ENCODE measurements at places on chromosomes 12 and 14. TPM values are rescaled to one million over a fixed set of nuclear protein-coding genes. Genes with fewer than 3 reads are reported as not detected.

GRCh38 chr12:58211211-58211610, 269.8 kb downstream of the ATP23 start:
- H3K27ac ChIP-seq, result no peak overlapping the region

GRCh38 chr12:67757651-67758050, 109.1 kb downstream of the DYRK2 start:
- no peak overlapping the region for H3K4me3 ChIP-seq
- H3K36me3 ChIP-seq, result no peaks in the 10 kb centered on the region
- no peaks in the 10 kb centered on the region for H3K4me1 ChIP-seq
- H3K27ac ChIP-seq, result no peak overlapping the region
- DNase-seq, result no peak

Gene PAPLN
- total RNA-seq, result 5.3 TPM

DNA sequence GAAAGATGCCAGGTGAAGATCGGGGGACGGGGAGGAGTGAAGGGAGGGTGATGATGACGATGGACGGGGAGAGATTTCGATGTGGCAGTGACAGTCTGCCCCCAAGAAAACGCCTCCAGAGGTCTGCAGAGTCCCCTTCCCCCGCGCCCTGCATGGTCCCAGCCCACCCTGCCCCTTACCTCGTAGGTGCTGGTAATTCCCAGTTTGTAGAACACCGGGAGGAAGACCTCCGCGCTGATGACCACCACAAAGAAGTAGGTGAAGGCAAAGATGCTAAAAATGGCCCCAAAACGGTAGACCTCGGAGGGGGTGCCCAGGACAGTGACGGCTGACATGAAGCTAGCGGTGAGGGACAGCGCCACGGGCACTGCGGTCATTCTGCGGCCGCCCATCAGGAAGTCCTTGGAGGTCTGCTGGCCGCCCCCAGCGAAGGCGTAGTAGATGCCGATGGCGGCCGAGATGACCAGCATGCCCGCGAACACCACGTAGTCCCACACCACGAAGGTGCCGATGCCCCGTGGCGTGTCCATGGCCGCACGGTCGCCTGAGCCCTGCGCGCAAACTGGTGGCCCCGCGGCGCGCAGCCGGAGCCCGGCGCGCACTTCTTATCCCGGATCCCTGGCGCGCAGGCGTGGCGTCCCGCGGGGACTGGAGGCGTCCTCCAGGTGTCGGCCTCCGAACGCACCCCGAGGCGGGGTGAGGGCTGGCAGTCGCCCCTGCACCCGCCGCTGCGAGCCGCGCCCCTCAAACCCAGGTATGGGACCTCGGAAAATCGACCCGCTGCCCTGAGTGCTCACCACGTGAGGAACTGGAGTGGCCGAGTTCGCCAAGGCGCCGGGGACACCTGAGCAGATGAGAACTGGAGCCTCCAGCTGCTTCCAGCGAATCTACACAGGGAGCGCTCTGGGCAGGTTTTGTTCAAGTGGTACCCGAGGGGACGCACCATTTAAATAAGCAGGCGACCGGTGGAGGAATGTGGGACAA, at the start of gene SLC5A8:
Gene SLC5A8 (minus strand): TSS at position 920 of the 984 bp plus-strand sequence. CDS start 390 bp downstream, at position 530.
- H3K27me3 ChIP-seq, result no peaks in the 10 kb centered on the region
- no peaks in the 10 kb centered on the region for H3K4me1 ChIP-seq
- peak; percentile 36 for DNase-seq
- H3K36me3 ChIP-seq, result no peaks in the 10 kb centered on the region
- H3K27ac ChIP-seq, result no peak within 1 kb of the TSS
- H3K4me3 ChIP-seq, result no peak within 1 kb of the TSS

Gene PRICKLE1
- 13.0 TPM for total RNA-seq

Gene KRT3
- total RNA-seq, result not detected
